ENCODE measurements at places on chromosomes 4 and X. TPM values are rescaled to one million over a fixed set of nuclear protein-coding genes. Genes with fewer than 3 reads are reported as not detected.

The ANTXR2 gene
- 9.9 TPM for total RNA-seq

The ENPP6 gene
- 0.09 TPM for total RNA-seq

The ATP1B4 gene
- total RNA-seq = not detected

- H3K27ac ChIP-seq = no peak overlapping the region
- peaks cover 10% of the 10 kb centered on the region for H3K4me1 ChIP-seq
- no peak overlapping the region for H3K4me3 ChIP-seq
- DNase-seq = no peak
- H3K27me3 ChIP-seq = no peaks in the 10 kb centered on the region
Measured at GRCh38 chr4:19829101-19829500, 422.6 kb upstream of the SLIT2 start.

GRCh38 chr4:6032249-6033244 lies 14.3 kb upstream of the C4orf50 start:
- H3K4me1 ChIP-seq = peaks cover 13% of the 10 kb centered on the region
- 0 out of 2 replicates have a peak overlapping the region, but pooled peaks have one; percentile 25 for H3K27ac ChIP-seq
- no peaks in the 10 kb centered on the region for H3K27me3 ChIP-seq
- H3K4me3 ChIP-seq = no peak overlapping the region
- no peaks in the 10 kb centered on the region for H3K36me3 ChIP-seq
- DNase-seq = no peak

DNA sequence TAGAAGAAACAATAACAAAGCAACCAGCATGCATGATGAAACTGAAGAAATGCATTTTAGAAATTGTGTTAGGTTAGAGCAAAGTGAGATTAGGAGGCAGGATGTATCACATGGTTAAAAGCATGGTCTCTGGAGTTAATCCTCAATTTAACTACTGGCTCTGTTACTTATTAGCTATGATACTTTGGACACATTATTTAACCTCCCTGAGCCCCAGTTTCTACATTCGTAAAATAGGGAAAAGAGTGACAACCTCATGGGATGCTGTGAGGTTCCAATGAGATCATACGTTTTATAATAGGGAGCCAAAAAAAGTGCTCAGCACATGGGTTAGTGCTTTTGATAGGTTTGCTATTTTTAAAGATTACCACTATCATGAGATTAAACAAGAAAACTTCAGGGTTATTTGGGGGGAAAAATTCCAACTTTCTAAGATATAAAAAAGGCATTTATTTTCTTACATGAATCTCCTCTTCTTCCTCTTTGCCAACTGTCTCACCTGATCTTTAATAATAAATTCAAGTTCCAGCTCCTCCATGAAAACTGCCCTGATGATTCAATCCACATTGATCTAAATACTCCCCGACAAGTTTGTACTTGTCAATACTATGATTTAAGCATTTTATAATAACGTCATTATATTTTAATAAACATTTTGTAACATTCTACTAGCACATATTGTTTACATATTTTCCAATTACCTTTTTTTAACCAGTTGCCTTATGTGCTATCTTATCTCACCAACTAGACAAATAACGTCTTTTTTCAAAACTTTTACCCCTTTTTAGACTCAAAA lies 4.6 kb downstream of the SEC31A start:
- no peak for DNase-seq
- no peak overlapping the region for H3K27ac ChIP-seq
- no peaks in the 10 kb centered on the region for H3K27me3 ChIP-seq
- H3K4me3 ChIP-seq = no peak overlapping the region

DNA sequence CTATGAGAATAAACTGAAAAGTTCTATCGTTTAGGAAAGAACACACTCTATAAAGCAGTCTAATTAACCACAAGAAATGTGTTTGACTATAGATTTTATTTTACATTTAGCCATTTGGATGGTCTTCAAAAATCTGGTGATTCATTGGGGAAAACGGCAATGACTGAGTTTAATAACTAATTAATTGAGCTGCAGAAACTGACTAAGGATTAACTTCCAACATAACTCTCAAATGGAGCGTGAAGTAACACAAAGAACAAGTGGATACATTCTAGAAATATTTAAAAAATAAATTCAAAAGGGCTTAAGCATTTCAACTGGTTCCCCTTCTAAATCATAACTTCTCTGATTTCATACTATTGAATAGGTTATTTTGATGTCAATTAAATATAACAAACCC lies 1582.4 kb downstream of the PCDH18 start:
- DNase-seq = no peak
- H3K36me3 ChIP-seq = peaks cover 12% of the 10 kb centered on the region
- H3K4me3 ChIP-seq = no peak overlapping the region
- H3K27me3 ChIP-seq = no peaks in the 10 kb centered on the region
- no peaks in the 10 kb centered on the region for H3K4me1 ChIP-seq

GRCh38 chr4:168765726-168766125 lies 244.3 kb downstream of the CBR4 start:
- H3K36me3 ChIP-seq = no peaks in the 10 kb centered on the region
- H3K4me3 ChIP-seq = no peak overlapping the region
- H3K4me1 ChIP-seq = no peaks in the 10 kb centered on the region
- H3K27ac ChIP-seq = no peak overlapping the region

GRCh38 chr4:140090215-140090731 lies 63.7 kb downstream of the MAML3 start:
- H3K27me3 ChIP-seq = no peaks in the 10 kb centered on the region
- H3K4me3 ChIP-seq = no peak overlapping the region
- DNase-seq = no peak
- H3K27ac ChIP-seq = no peak overlapping the region
- no peaks in the 10 kb centered on the region for H3K36me3 ChIP-seq

- no peak overlapping the region for H3K4me3 ChIP-seq
- H3K27me3 ChIP-seq = no peaks in the 10 kb centered on the region
- H3K36me3 ChIP-seq = peaks cover 15% of the 10 kb centered on the region
Measured at GRCh38 chr4:128283071-128283470, 4.5 kb downstream of the PGRMC2 start.
